ENCODE measurements at places on chromosomes 1 and 21. TPM values are rescaled to one million over a fixed set of nuclear protein-coding genes. Genes with fewer than 3 reads are reported as not detected.

CAPN9 gene
- total RNA-seq, result 0.17 TPM

GRCh38 chr1:119504831-119505230 is 2.2 kb upstream of the HSD3B1 start:
- no peak for DNase-seq
- no peak overlapping the region for H3K4me3 ChIP-seq
- no peaks in the 10 kb centered on the region for H3K27me3 ChIP-seq
- H3K4me1 ChIP-seq, result no peaks in the 10 kb centered on the region
- no peak overlapping the region for H3K27ac ChIP-seq

- no peaks in the 10 kb centered on the region for H3K36me3 ChIP-seq
- no peak overlapping the region for H3K27ac ChIP-seq
- no peak overlapping the region for H3K4me3 ChIP-seq
- no peak for DNase-seq
- no peaks in the 10 kb centered on the region for H3K4me1 ChIP-seq
Observed at GRCh38 chr1:167369933-167370332, 148.4 kb downstream of the CD247 start.

GRCh38 chr1:234458352-234459017 is 20.5 kb downstream of the TARBP1 start:
- H3K27ac ChIP-seq, result no peak overlapping the region
- H3K27me3 ChIP-seq, result no peaks in the 10 kb centered on the region
- H3K36me3 ChIP-seq, result no peaks in the 10 kb centered on the region
- H3K4me1 ChIP-seq, result no peaks in the 10 kb centered on the region
- DNase-seq, result no peak

GRCh38 chr21:14120091-14120734 is 90.5 kb downstream of the LIPI start:
- H3K27me3 ChIP-seq, result no peaks in the 10 kb centered on the region
- DNase-seq, result no peak
- no peaks in the 10 kb centered on the region for H3K36me3 ChIP-seq
- H3K4me3 ChIP-seq, result no peak overlapping the region
- no peaks in the 10 kb centered on the region for H3K4me1 ChIP-seq

DNA sequence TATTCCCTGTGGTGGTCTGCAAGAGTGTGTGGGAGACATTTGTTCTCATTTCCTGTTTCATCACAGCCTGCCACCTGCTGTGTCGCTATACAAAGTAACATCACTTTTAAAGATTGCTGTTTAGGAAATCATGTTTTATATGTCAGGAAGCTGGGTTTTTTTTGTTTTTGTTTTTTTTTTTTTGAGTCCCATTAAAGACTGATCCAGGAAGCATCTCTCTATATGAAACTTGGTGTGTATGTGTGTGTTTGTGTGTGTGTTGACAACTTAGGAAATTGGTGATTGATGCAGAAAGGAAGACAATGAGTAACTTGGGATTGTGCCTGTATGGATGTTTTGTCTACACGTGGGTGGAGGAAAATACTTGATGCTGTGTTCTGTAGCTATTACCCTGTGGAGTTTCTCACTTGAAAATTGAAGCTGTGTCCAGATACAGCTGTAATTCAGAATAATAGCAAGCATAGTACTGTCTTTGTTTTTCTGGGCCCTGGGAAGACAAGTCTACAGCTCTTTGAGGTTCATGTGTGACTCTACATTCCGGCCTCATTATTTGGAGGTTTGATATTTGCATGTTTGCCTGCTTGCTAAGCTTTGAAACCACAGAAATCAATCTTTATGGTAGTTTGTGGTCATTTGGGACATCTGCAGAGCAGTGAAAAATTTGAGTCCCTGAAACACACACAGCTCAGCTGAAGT is 47.9 kb downstream of the LAMC1 start:
- H3K27ac ChIP-seq, result no peak overlapping the region
- peaks cover 18% of the 10 kb centered on the region for H3K4me1 ChIP-seq

GRCh38 chr1:42152907-42153600 is at the start of gene GUCA2B:
Gene GUCA2B, plus strand, starts transcription at chr1:42153410. Its CDS starts 41 bp downstream, at chr1:42153451.
- H3K4me1 ChIP-seq, result no peaks in the 10 kb centered on the region
- H3K27me3 ChIP-seq, result peaks cover 2% of the 10 kb centered on the region

LIPI gene
- total RNA-seq, result not detected

DNA sequence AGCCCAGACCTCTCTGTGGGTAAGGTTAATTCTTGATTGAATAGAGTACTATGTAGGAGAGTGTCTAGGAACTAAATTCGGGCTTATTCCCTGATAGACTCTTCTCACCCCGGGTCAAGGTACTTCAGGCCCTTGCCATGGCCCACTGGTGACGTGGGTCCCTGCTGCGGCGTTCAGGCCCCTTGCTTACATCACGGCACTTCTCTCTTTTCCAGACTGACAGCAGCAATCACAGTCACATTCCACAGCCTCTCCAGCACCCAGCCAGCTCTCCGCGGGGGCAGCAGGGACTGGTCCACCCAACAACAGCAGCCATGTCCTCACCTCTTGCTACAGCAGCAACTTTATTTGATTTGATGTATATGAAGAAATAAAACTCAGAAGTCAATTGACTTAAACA is 401.2 kb upstream of the VAMP3 start:
- no peaks in the 10 kb centered on the region for H3K4me1 ChIP-seq
- no peaks in the 10 kb centered on the region for H3K36me3 ChIP-seq
- H3K27me3 ChIP-seq, result no peaks in the 10 kb centered on the region
- H3K4me3 ChIP-seq, result no peak overlapping the region

GRCh38 chr1:53638360-53639035 is 100.5 kb downstream of the GLIS1 start:
- no peak overlapping the region for H3K4me3 ChIP-seq
- peaks cover 5% of the 10 kb centered on the region for H3K27me3 ChIP-seq
- no peak overlapping the region for H3K27ac ChIP-seq

WNT9A gene
- total RNA-seq, result 1.0 TPM

CALML6 gene
- 0.17 TPM for total RNA-seq

VWA1 gene
- total RNA-seq, result 2.6 TPM

DNA sequence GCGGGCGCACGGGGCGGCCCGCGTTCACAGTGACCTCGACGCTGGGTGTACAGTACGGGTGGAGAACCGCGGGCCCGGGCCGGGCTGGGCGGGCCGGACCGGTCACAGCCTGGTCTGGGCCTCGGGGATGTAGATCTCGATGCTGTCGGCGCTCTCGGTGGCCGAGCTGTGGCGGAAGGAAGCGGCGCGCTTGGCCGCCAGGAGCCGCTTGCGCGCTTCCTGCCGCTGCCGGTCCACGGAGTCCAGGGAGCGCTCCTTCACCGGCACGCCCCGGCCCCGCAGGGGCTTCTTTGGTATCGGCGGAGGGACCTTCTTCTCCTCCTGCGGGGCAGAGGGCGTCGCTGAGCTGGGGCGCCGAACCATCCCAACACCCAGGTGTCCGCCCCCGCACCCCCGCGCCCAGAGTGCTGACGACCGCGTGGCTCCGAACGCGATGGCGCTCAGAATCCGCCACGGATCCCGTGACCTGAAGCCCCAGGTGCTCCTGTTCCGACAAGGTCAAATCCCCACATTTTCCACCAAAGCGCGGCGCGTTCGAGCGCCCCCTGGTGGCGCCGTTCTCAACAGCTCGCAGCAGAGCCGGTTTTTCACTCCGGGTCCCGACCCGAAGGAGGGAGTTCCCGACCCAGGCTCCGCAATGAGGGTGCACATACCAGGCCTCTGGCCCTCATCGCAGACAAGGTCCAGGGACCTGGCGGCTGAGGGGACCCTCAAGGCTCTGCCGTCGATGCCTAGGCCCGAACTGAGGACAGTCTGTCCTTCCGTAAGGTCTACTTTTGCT is 6.6 kb upstream of the SMIM12 start:
- no peaks in the 10 kb centered on the region for H3K36me3 ChIP-seq
- peak; percentile 73 for DNase-seq
- H3K4me3 ChIP-seq, result peak overlapping the region; percentile 75
- H3K27ac ChIP-seq, result no peak overlapping the region
- H3K4me1 ChIP-seq, result peaks cover 2% of the 10 kb centered on the region

DNA sequence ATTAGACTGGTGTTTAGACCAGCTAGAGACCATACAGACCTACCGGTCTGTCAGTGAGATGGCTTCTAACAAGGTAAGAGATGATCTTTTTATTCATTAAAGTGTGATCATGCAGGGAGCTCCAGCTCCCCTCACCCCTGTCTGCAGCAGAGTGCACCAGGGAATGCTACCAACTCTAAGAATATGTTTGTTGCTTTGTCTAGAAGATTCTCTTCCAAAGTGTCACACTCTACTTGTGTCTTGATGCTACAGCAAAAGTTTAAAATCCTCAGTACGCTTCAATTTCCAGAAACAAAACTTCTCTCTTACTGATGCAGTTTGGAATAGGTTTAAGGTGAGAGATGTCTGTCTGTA is 201.4 kb upstream of the SGIP1 start:
- DNase-seq, result no peak
- H3K27me3 ChIP-seq, result no peaks in the 10 kb centered on the region
- no peaks in the 10 kb centered on the region for H3K36me3 ChIP-seq
- no peak overlapping the region for H3K27ac ChIP-seq
- peaks cover 5% of the 10 kb centered on the region for H3K4me1 ChIP-seq

DNA sequence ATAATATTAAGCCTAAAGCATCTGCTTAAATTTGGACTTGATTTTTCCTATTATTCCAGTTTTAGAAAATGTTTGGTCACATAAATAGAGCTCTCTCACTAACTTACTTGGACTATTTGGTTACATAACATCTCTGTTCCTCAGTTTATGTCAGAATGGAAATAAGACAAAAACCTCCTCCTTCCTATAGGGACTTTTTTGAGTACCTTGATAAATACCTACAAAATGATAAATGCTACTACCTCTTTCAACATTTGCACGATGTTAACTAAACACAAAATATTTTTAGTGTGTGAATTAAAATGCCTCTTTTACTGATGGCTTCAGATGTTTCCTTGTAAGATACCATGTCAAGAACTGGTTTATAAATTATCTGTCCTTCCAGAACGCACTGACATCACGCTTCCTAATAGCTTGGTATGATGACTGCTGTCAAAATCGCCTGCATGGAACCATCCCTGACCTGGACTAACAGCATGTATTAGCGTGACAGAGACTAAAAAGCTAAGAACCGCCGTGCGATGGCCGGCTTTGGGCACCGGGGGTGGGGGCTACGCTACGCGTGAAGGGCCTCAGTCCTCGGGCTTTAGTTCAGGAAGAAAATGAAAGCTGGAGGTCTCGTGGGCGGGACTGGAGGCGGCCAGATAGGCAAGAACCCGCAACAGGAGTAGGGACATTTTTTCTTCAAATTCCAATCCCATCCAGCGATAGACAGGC is 133.2 kb upstream of the BARHL2 start:
- H3K36me3 ChIP-seq, result no peaks in the 10 kb centered on the region
- H3K27ac ChIP-seq, result no peak overlapping the region
- no peaks in the 10 kb centered on the region for H3K27me3 ChIP-seq
- H3K4me1 ChIP-seq, result no peaks in the 10 kb centered on the region
- H3K4me3 ChIP-seq, result peak overlapping the region; percentile 80

DNA sequence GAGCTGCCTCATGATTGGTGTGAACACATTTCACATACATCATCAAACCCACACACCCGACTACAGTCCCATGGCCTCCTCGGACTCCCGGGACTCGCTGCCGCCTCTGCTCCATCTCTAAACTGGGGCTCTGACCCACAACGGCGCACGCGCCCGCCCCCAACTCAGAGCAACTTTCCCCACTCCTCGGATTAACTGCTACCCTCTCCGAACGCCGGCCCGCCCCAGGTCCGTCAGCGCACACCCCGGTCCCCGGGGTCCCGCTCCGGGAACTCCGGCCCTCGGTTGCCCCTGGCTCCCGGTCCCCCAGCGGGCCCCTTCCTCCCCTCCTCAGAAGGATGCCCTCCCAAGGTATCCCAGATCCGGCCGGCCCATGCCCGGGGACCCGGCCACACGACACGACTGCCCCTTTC is 740 bp downstream of the DSTYK start:
- peak overlapping the region; percentile 92 for H3K4me3 ChIP-seq
- peak overlapping the region; percentile 94 for H3K27ac ChIP-seq
- H3K27me3 ChIP-seq, result no peaks in the 10 kb centered on the region

AADACL4 gene
- not detected for total RNA-seq

DNA sequence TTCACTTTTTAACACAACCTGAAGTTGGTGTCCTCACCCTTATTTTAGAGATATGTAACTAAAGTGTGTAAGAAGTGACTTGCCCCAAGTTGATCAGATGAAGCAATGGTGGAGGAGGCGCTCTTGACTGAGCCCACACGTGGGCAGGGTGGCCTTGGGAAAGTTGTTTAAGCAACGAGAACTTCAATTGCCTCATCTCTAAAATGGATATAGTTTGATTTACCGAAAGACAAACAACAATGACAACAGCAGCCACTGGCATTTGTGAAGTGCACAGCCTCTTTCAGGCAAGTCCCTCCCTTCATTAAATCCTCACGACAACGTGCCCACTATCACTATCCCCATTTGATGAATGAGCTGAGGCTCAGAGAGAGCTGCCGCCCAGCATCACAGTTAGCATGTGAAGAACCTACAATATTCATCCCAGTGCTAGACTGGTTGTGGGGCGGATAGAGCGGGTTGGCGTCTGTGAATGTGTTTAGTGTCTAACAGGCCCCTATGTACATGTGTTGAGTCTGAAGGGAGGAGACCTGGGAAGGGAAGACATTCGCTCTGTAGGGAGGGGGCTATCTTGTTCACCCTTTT is 3.0 kb downstream of the IL22RA1 start:
- H3K27ac ChIP-seq, result no peak overlapping the region
- H3K36me3 ChIP-seq, result no peaks in the 10 kb centered on the region
- DNase-seq, result no peak
- no peaks in the 10 kb centered on the region for H3K4me1 ChIP-seq

SIPA1L2 gene
- 12.6 TPM for total RNA-seq

DNA sequence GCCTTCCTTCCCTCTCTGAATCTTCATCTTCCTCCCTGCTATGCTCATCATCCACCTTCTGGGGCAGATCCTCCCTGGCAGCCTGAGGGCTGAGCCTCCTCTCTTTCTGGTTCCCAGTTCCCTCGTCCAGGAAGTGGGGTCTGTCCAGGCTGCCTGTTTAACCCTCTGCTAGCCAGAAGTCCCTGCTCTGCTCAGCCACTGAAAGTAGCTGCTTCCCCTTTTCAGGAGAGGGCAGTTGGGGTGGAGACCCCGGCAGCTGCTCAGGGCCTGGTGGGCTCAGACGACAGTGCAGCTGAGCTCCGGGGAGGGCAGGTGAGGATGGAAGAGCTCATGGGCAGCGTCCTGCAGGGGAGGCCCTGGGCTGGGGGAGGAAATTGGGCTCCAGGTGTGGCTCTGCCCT is 43.1 kb upstream of the ETV3 start:
- H3K36me3 ChIP-seq, result no peaks in the 10 kb centered on the region
- H3K27me3 ChIP-seq, result peaks cover 5% of the 10 kb centered on the region
- no peak for DNase-seq
- no peak overlapping the region for H3K4me3 ChIP-seq
- no peaks in the 10 kb centered on the region for H3K4me1 ChIP-seq

DNA sequence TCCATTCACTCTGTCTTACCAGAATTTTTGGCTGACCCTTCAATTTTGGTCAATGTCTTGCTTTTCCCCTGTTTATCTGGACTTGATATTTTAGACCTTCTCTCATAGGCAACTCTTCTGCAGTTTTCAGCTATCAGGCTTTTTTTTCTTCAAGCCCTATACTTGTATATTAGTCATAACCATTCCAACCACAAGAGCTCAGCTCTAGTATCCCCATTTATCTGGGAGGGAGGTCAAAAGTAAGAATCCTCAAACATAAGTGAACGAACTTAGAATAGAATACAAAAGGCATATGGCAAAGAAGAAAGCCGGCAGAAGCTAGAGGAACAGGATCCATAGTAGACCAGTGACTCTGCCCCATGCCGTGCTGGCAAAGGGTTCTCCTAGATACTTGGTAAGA is 45.9 kb upstream of the TNFSF4 start:
- H3K27me3 ChIP-seq, result no peaks in the 10 kb centered on the region
- H3K4me3 ChIP-seq, result no peak overlapping the region
- H3K27ac ChIP-seq, result no peak overlapping the region
- H3K36me3 ChIP-seq, result no peaks in the 10 kb centered on the region
